ENCODE measurements at places on chromosomes 6 and 20.
A peak's percentile ranks its signal among the peaks of the same experiment; 100 is the strongest.

GRCh38 chr20:62047666-62048345 is 17.9 kb downstream of the TAF4 start:
- no peak overlapping the region for H3K27ac ChIP-seq
- no peaks in the 10 kb centered on the region for H3K36me3 ChIP-seq
- no peak overlapping the region for H3K4me3 ChIP-seq

DNA sequence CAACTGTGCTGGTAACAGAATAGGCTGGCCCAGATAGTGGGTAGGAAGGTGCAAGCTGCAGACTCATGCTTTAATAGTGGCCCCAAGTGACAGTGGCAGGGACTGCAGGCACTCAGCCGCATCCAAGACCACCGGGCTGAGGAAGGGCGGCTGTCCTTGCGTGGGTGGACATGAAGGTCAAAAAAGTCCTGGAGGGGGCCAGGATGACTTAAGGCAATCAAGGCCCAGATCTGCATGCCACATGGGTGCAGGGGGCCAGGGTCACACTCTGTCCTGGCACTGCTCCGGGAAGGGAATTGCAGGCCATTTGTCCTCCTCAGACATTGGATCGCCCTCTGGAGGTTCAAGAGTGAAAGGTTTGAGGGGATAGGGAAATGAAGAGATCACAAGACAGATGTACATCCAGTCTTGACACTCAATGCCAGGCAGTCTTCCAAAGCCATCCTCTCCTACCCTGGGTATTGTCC is 10.4 kb upstream of the VNN2 start:
- DNase-seq, result peak; percentile 43
- H3K4me1 ChIP-seq, result no peaks in the 10 kb centered on the region
- no peak overlapping the region for H3K27ac ChIP-seq
- peaks cover 5% of the 10 kb centered on the region for H3K36me3 ChIP-seq
- H3K4me3 ChIP-seq, result no peak overlapping the region

DNA sequence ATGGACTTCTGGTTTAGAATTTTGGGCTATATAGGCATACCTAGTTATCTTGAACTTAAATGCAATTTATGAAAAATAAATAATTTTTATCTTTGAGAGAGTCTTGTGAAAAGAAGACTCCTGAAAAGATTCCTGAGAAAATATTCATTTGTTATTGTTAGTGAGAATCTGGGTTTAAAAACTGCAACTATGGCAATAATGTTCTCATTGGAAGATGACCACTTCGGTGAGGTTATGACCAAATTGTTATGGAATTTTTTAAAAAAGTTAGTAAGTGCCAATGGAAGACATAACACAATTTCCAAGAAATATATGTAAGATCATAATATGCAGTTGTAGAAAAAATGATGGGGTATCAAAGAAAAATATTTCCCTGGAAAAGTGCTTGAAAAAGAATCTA is 46.3 kb downstream of the GRIK2 start:
- no peak overlapping the region for H3K27ac ChIP-seq
- DNase-seq, result no peak
- H3K4me1 ChIP-seq, result no peaks in the 10 kb centered on the region
- H3K36me3 ChIP-seq, result no peaks in the 10 kb centered on the region
- H3K27me3 ChIP-seq, result no peaks in the 10 kb centered on the region

GRCh38 chr6:166024252-166024651 is 143.4 kb downstream of the TBXT start:
- no peaks in the 10 kb centered on the region for H3K36me3 ChIP-seq
- H3K4me1 ChIP-seq, result no peaks in the 10 kb centered on the region
- no peaks in the 10 kb centered on the region for H3K27me3 ChIP-seq
- no peak overlapping the region for H3K27ac ChIP-seq

DNA sequence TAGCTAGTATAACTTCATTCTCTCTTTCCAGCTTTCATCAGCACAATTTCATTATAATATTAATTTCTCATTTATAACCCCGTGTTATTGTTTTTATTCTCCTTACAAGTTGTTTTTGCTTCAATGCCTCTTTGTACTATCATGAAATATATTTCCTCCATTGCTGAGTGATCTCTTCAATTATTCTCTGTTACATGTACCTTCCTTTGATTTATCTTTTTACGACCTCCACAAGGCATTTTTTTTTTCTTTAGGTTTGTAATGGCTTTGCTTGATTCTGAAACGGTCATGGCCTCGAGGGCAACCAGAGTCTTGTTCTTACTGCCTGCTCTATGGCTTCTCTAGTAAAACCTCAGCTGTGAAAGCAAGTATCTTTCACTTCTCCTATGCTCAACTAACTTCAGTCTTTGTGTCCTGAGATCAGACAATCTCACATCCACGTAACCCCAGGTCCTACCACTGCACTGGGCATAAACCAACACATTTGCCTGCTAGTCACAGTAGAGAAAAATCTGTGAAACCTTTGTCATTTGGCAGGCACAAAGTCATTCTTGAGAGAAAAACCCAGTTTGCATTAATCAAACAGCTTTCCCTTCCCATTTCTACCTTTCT is 119.9 kb downstream of the UST start:
- H3K27ac ChIP-seq, result no peak overlapping the region
- H3K4me1 ChIP-seq, result peaks cover 12% of the 10 kb centered on the region
- no peaks in the 10 kb centered on the region for H3K36me3 ChIP-seq
- H3K4me3 ChIP-seq, result no peak overlapping the region
- DNase-seq, result no peak

GRCh38 chr6:170448751-170449630 is 104.1 kb downstream of the PSMB1 start:
- H3K4me3 ChIP-seq, result no peak overlapping the region
- no peaks in the 10 kb centered on the region for H3K36me3 ChIP-seq
- no peaks in the 10 kb centered on the region for H3K27me3 ChIP-seq
- no peak overlapping the region for H3K27ac ChIP-seq
- no peaks in the 10 kb centered on the region for H3K4me1 ChIP-seq

All from tibial artery (tissue), 4 donors.